Psoas muscle (tissue), 8 donors: ENCODE measurements at places on chromosomes 2 and 18. TPM values are rescaled to one million over a fixed set of nuclear protein-coding genes. Genes with fewer than 3 reads are reported as not detected.

TRIM43B gene
- not detected for total RNA-seq

EFHD1 gene
- total RNA-seq, result 10.0 TPM

DNA sequence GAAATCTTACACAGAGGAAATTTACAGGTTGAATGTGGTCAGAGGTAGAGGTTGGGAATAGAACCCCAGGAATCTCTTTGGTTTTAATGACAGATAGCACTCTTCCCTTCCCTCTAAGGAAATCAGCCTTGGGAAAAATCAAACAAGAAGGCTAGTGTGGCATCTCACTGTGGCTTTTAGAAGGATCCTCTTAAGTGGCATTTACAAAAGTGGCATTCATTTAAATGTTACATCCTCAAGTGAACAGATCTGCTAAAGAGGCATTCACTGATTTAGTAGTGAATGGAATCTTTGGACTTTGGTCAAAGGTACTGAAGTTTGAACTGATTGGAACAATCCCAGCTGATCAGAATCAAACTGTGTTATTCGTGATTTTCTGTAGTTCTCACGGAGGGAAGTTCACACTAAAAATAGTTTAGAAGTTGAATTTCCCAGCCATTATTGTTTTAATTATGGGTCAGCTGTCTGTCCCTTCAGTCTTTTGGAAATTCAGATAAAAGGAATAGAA lies 136.5 kb upstream of the FN1 start:
- no peak for DNase-seq

DNA sequence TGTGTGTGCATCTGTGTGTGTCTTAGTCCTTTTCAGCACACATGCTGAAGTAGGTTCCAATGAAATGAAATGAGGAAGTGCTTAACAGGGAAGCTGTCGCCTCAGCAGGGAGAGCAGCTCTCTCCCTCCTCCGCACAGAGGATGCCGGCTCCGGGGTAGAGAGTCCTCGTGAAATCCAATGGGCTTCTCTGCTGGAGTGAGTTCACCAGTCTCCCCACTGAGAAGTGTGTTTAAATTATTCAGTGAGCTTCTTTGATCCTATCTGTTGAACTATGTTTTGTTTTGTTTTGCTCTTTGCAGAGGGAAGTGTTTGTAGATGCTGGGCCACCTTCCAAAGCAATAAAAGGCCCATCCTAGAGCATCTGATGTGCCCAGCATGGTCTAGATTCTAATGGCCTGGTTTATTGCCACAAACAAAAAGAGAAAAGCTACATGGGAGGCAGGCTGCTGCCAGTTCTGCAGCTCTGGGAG lies 6.7 kb downstream of the PPP1R7 start:
- no peak for DNase-seq

- DNase-seq, result no peak
Observed at GRCh38 chr2:18262601-18263000, 297.9 kb downstream of the RDH14 start.

DNA sequence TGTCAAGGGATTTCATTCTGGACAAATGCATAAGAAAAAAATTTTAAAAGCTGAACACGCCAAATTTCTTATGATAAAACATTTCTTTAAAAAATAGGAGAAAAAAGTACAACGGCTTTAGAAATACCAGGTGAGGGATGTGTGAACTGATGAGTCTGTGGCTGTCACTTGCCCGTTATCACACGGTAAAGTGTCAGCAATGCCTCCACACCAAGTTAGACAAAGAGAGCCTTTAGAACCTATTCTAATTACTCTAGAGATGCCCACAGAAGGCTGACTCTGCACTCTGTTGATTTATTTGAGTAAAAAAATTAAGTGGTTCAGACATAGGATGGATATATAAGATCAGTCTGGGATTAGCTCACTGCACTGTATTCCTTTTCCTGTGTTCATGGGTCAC lies 523.8 kb downstream of the RNF144A start:
- DNase-seq, result no peak

DNA sequence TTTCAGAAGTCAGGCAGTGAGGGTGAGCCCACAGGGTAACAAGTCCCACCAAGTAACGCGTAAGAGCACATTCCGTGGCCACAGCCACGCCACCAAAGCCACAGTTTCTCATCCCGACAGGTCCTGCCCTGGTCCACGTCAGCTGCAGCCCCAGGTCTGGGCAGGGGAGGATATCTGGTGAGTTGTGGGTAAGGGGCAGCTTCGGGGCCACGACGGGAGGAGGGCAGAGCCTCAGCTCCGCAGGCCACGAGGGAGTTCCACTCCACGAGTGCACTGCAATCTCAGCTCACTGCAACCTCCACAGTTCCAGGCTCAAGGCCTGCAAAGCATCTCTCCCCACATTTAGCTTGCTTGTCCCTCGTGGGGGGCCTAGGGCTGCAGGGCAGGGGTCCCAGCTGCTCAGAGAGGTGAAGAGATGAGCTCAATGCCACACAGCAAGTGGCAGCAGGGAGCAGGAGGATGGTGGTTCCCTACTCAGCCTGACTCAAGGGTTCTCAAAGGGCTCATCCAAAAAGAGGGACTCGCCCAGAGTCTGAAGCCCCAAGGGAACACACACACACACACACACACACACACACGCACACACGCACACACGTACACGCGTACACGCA lies 12.5 kb downstream of the SNORC start:
- no peak for DNase-seq
